A549 treated with DMSO at 1 μM for 4 hours (cell line): ENCODE measurements at places on chromosomes 13 and 19. TPM values are rescaled to one million over a fixed set of nuclear protein-coding genes. Genes with fewer than 3 reads are reported as not detected.

The PTH2 gene
- total RNA-seq = not detected in 5 replicates

The KISS1R gene
- total RNA-seq = 0.17 to 0.43 TPM (median 0.30 TPM) in 5 replicates

The TNFSF9 gene
- total RNA-seq = 5.4 to 8.2 TPM (median 6.7 TPM) in 5 replicates

The FXYD5 gene
- 192 to 247 TPM (median 204 TPM) in 5 replicates for total RNA-seq

The PLVAP gene
- not detected in 5 replicates for total RNA-seq
